ENCODE measurements at places on chromosomes 12 and 14. TPM values are rescaled to one million over a fixed set of nuclear protein-coding genes. Genes with fewer than 3 reads are reported as not detected.
A peak's percentile ranks its signal among the peaks of the same experiment; 100 is the strongest.

Gene PIANP
- total RNA-seq: under 0.01 TPM

Gene EPYC
- not detected for total RNA-seq

Gene UNC119B
- 8.4 TPM for total RNA-seq

Gene OR4E2
- total RNA-seq: not detected

Gene MSRB3
- 31.7 TPM for total RNA-seq

Gene POU6F1
- total RNA-seq: 0.90 TPM

DNA sequence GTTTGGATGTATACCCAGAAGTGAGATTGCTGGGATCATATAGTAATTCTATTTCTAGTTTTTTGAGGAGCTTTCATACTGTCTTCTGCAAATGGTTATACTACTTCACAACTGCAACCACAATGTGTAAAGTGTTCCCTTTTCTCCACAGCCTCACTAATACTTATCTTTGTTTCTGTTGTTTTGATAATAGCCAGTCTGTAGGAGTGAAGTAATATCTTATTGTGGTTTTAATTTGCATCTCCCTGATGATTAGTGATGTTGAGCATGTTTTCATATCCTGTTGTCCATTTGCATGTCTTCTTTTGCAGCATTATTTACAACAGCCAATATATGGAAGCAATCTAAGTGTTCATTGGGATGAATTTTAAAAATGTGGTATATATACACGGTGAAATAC lies 29.9 kb downstream of the GABARAPL1 start:
- no peaks in the 10 kb centered on the region for H3K27me3 ChIP-seq
- no peak overlapping the region for H3K4me3 ChIP-seq
- no peaks in the 10 kb centered on the region for H3K4me1 ChIP-seq
- DNase-seq: no peak
- H3K36me3 ChIP-seq: peaks cover 2% of the 10 kb centered on the region

DNA sequence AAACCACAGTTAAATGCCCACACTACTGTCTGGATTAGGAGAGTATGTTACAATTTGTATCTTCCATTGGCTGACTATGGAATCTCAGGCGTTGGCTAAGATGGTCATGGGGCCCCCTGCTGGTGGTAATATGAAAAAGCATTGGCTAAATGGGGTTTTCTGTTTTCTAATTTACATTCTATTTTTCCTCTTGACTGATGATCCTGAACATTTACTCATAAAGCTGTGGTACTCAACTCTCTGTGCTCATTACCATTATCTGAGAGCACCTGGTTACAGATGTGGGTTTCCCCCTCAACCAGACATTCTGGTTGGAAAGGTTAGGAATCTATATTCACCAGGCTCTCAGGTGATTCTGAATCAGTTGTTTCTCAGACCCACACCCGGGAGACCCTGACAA lies 64.8 kb downstream of the WSCD2 start:
- H3K4me1 ChIP-seq: no peaks in the 10 kb centered on the region
- H3K27me3 ChIP-seq: no peaks in the 10 kb centered on the region
- DNase-seq: peak; percentile 3
- no peak overlapping the region for H3K4me3 ChIP-seq
- no peaks in the 10 kb centered on the region for H3K36me3 ChIP-seq

DNA sequence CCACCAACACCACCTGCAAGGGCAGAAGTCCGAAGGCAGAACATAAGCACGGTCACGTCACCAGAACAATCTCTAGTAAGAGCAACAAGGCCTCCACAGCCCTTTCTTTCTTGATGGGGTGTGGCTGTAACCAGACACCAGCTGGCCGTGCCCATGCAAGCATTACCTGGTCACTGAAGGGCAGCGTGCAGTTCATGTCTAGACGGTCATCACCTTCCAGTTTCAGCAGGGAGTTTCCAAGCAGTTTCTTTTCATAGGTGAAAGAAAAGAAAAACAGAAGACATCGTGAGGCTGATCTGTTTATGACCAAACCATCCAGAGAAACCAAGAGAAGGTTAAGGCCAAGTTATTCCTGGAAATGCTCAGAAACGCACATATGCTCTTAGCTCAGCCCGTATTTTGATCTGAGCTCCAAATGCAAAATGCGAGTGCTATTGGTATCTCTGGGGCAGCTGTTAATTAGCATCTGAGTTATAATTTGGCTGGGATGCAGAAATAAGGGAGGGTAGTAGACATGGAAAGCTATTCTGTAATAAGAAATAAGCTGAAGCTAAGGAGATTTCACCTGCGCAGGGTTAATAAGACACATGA lies 42.5 kb downstream of the PRKAB1 start:
- H3K4me1 ChIP-seq: no peaks in the 10 kb centered on the region
- H3K36me3 ChIP-seq: peaks cover 11% of the 10 kb centered on the region
- no peaks in the 10 kb centered on the region for H3K27me3 ChIP-seq
- DNase-seq: no peak
- no peak overlapping the region for H3K27ac ChIP-seq
- H3K4me3 ChIP-seq: no peak overlapping the region

- H3K27me3 ChIP-seq: no peaks in the 10 kb centered on the region
- H3K4me1 ChIP-seq: no peaks in the 10 kb centered on the region
- H3K36me3 ChIP-seq: no peaks in the 10 kb centered on the region
- no peak for DNase-seq
- no peak overlapping the region for H3K4me3 ChIP-seq
Observed at GRCh38 chr12:23813206-23813605, 136.3 kb downstream of the SOX5 start.

DNA sequence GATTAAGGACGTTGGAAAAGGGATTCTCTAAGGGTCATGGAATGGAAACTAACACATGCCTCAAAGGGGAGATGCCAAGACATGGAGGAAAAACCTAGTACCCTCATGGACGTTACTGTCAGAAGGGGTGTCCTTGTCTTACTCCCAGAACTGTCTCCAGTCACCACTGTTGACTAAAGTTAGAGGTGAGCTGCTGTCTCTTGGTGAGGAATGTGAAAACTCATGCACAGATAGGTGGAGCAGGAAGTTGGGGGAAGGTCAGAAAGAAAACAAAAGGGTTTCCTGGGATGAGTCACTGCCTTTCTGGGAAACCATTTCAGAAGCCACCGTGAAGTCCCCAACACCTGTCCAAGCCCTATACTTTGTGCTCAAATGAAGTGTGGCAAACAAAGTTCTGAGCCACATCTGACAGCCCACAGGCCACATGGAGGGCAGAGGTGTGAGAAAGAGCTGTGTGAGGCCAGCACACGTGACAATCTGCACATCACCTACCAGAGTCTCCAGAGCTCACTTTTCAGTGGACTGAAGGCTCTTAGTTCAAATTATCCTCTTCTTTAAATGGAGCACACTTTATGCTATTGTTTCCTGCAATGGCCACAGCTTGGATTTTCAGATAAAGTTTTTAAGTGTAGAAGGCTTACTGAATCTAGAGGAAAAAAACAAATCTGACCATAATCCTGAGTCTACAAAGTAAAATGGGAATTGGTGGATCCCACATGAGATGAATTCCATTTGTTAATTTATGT lies 92.9 kb upstream of the EGLN3 start:
- H3K36me3 ChIP-seq: no peaks in the 10 kb centered on the region
- DNase-seq: no peak
- no peaks in the 10 kb centered on the region for H3K27me3 ChIP-seq
- H3K27ac ChIP-seq: no peak overlapping the region
- H3K4me3 ChIP-seq: no peak overlapping the region
- no peaks in the 10 kb centered on the region for H3K4me1 ChIP-seq

Measured in IMR-90 (cell line).